NCI-H2081 treated with DMSO at 0.1 percent for 48 hours (cell line): ENCODE measurements at places on chromosomes 12 and 14.

GRCh38 chr14:70856851-70857495 is 47.7 kb upstream of the MAP3K9 start:
- no peak for DNase-seq

- DNase-seq = no peak
These were observed 1.4 kb upstream of the PHC1 start for GRCh38 chr12:8912914-8913313.

GRCh38 chr14:64082837-64083236 is 211.3 kb downstream of the ESR2 start:
- no peak for DNase-seq

GRCh38 chr12:45402288-45402687 is 186.4 kb downstream of the ANO6 start:
- no peak for DNase-seq
